ENCODE measurements at places on chromosomes 7 and 10.

- no peak for DNase-seq
These were observed 75.8 kb downstream of the LSMEM1 start for GRCh38 chr7:112556633-112557032.

DNA sequence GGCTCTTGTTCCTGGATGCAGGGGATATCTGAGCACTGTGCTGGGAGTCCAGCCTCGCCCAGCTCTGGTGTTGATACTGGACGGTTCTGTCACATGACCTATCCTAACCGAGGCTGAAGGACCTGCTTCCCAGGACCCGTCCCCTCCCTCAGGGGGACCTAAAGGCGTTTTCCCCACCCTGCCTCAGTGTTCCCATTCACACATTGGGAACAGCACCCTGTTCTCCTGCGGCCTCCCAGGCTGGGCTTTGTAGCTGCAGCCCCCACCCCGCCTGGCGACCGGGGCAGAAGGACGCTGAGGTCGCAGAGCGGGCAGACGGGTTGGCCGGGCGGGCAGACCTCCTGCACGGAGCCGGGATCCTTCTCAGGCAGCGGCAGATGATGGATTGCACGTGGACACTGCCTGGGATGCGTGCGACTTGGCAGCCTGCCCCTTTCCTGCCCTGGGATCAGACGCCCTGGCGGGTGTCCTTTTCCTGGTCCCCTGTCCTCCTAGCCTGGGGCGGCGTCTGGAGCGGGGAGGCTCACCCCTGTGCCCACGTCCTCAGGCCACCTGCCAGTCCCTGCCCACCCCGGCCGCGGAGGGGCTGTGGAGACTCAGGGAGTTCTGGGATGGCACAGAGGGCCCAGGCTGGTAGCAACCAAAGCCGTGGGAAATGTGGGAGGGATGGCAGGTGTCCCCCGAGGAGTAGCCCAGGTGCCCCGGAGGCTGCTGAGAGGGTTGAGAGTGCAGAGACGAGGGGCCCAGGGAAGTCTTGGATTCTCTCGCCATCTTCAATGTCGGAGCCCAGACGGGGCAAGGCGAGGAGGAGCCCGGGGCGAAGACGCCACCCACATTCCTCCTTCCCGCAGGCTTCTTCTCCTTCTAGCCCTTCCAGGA lies 17.2 kb upstream of the PSMG3 start:
- DNase-seq: no peak

GRCh38 chr10:5960070-5960972 lies 17.0 kb downstream of the IL15RA start:
- no peak for DNase-seq

DNA sequence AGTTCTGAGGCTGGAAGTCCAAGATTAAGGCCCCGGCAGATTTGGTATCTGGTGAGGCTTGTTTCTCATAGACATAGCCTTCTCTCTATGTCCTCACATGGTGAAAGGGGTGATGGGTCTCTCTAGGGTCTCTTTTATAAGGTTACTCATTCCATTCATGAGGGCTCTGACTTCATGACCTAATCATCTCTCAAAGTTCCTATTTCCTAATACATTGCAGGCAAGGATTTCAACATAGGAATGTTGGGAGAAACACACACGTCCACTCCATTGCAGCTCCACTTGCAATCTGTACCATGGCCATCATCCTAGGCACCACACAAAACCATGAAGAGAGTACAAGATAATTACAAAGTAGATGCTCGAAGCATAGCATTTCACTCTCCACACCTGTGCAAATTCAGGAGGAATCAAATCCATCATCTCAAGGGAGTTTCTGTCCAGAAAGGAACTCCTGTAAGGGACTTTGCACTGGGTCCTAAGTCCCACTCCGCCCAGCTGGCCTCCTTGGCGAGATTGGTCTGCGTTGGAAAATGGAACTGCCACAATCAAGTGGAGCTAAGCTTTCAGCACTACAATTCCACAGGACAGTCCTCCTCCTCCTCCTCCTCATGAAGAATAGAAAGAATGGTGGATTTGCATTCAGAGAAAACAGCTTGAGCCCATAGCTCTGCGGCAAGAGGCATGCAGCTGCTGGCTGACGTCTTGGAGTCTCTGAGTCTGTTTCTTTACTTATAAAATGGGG lies 8.8 kb downstream of the DDC start:
- DNase-seq: no peak

GRCh38 chr7:148615085-148615730 lies 24.6 kb downstream of the C7orf33 start:
- DNase-seq: no peak

Data from SW 1271 (cell line).